Activated CD4-positive, CD25-positive, alpha-beta regulatory T cell treated with anti-CD3 and anti-CD28 coated beads, Interleukin-2, amount 50 U/mL, for 16 hours (primary cell): ENCODE measurements at places on chromosomes 6 and 20.
A peak's percentile ranks its signal among the peaks of the same experiment; 100 is the strongest.

GRCh38 chr6:106477146-106477545, 116.6 kb downstream of the CRYBG1 start:
- DNase-seq = no peak

GRCh38 chr20:47455133-47456040, 46.3 kb upstream of the NCOA3 start:
- no peak for DNase-seq

GRCh38 chr6:32868257-32868788, 14.3 kb downstream of the PSMB9 start:
- DNase-seq = peak; percentile 81

- DNase-seq = no peak
Observed at GRCh38 chr6:143755301-143755744, 77.6 kb downstream of the PHACTR2 start.

DNA sequence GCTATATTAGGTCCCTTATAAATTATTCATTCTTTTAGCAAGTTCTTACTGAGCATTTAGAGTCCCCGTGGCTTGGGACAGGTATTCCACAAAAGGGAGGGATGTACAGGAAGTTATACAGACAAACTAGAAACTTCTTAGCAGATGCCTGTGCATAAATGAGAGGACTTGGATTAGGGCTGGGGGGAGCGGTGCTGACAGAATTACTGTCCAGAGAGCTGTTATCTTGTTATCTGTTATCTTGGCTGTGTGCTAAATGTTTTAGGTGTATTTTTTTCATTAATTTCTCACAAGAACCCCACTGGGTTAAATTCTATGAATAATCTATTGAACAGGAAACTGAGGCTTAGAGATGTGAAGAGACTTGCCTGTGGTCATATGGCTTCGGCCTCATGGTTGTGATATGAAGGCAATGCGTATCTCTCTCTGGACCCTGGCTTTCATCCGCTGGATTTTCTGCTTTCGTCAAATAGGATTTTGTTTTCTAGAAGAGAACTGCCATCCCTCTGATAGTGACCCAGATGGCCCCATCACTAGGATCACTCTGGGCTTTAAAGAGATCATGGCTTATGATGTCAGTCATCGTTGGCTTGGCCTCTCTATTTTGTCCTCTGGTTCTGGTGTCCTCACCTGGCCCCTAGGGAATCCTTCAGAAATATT, 32.3 kb upstream of the RREB1 start:
- DNase-seq = no peak

DNA sequence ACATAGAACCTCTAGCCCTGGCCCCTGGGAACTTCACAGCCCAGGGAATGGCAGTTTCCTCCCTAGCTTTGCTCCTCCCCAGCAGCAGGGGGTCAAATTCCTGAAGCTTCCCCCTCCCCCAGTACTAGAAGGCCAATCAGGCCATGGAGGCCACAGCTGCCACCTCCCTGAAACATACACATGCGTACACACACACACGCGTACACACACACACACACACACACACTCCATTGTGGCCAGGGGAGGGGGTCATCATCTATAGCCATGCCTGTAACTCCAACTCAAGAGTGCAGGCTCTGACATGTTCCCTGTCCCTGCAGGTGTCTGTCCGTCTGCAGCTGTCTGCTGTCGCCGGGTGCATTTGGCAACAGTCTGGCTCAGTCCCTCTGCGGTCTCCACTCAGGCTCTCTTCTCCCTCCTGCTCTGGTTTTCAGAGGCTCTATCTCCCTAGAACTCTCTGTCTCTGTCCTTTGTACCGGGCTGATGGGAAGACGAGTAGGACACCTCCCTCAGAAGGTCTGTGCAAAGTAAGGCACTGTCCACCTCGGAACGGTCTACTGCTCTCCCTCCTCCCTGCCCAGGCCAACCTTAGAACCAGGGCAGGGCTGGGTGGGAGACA, 1.4 kb downstream of the LRFN2 start:
- DNase-seq = no peak

- no peak for DNase-seq
Observed at GRCh38 chr6:387293-387741, 4.2 kb upstream of the IRF4 start.

- no peak for DNase-seq
Observed at GRCh38 chr6:31008165-31008564, 2.1 kb upstream of the MUC22 start.

GRCh38 chr20:5886788-5887187, 63.5 kb downstream of the TRMT6 start:
- no peak for DNase-seq

DNA sequence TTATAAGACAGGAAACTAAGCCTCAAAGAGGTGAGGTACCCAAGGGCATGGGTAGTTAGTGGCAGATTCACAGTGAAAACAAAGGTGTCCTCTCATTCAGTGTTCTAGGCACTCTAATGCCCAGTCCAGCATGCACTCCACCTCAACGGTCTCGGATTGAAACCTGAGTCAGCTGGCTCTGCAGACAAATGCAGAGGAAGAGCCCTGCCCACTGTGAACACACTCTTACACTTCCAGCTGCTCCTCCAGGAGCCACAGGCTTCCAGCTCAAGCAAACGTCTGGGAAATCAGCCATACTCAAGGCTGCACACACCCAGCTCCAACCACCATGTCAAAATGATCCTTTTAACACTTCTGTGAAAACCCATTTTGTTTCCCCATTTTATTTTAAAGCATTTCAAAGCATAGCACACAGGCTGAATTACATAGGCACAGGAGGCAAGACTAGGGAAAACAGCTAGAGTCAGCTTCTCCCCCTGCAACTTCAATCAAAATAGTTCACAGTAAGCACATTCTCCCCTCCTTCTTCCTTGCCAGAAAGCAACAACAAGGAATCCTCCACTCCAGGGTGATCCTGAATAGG, 3.0 kb upstream of the IL17A start:
- no peak for DNase-seq

DNA sequence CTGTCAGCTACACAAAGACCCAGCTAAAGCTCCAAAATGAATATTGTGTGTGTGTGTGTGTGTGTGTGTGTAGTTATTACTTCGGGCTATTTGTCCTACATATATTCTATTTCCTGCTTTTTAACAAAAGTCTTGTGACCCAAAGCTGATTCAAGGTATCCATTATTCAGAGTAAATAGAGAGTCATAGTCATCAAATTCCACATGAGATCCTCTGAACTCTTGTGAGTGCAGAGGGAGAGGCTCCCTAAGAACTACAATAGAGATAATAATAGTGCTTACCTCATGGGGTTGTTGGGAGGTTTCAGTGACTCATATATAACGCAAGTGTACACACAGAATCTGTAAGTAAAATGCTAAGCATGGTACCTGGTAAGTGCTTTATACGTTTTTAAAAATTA, 95.6 kb upstream of the SHLD1 start:
- no peak for DNase-seq

- no peak for DNase-seq
Observed at GRCh38 chr20:42183147-42183546, 565.0 kb upstream of the CHD6 start.

- no peak for DNase-seq
Observed at GRCh38 chr6:148757944-148758480, 11.2 kb downstream of the UST start.

- DNase-seq = no peak
Observed at GRCh38 chr6:15431762-15432483, 186.1 kb downstream of the JARID2 start.

DNA sequence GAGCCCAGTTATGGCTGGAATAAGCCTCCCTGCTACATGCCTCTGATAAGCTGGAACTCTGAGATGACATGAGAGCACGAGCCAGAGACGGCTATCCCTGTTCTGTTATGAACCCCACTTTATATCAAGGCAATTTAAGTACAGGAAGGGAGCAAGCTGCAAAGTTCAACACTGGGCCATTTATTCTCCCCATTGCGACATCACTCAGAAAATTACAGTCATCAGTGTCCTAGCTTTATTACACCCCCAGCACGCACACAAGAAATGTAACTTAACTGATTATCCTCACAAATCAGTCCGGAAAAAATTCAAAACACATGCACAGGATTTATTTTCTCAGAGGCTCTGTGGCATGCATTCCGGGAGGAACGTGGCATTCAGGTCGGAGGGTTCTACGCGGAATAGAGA, 125.3 kb upstream of the SLC2A12 start:
- no peak for DNase-seq

- no peak for DNase-seq
Observed at GRCh38 chr6:397604-398003, 6.1 kb downstream of the IRF4 start.

- DNase-seq = no peak
Observed at GRCh38 chr20:17612287-17612991, 42.6 kb downstream of the DSTN start.

DNA sequence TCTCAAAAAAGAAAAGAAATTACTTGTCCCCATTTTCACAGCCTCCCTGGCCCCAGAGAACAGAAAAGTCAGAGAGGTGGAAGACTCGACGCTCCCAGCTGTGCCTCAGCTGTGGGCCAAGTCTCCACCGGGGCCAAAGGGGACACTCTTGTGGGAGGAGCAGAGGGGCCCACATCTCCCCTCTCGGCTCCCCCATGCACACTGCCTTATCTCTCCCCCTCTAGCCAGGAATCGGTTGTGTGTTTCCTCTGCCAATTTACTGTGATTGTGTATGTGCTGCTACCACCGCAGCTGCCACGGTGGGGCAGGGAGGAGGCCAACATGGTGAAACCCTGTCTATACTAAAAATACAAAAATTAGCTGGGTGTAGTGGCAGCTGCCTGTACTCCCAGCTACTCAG, 8.4 kb downstream of the TIAM2 start:
- DNase-seq = no peak

DNA sequence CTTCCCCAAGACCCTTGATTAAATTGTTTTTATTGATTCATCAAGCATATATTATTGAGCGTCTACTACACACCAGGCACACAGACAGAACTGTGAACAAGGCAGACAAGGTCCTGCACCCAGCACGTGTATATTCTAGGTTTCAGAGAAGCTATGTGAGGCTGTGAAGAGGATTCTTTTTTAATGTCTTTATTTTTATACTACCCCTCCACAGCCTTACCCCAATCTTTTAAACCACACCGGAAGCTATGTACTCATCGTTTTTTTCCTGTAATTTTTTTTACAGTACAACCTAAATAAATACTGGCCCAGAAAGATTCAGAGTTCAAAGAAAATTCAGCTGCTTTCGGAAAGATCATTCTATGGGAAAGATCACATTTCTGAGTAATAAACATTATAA, 10.0 kb downstream of the SGK1 start:
- DNase-seq = no peak

DNA sequence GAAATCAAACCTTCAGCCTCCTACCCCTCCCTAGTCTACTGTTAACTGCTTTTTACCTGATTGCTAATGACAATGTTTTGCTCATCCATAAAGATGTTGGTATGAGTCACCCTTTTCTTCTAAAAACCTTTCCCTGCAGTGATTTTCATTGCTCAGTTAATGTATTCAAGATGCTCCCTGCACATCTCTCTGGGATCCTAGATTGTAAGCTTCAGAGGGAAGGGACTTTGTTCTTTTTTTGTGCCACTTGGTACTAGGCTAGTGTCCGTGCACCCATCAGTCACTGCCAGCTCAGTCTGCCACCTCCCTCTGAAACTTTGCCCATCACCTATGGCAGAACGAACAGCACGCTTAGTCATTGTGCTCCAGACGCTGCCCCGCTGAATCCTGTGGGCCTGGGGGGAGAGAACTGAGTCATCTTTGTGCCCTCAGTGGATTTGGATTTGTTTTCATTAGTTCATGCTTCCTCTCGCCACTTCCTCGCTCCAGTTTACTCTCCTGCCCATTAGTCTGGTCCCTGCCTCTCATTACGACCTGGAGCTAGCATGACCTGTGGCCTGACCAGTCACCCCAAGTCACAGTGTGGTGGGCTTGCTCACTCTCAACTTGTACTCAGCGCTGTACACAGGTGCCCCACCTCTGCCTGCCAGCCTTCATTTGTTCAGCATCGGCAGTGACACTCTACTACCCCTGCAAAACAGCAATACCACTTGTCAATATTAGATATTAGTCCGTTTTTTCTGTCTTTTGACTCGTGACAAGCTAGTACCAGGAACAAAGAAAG, 78.0 kb upstream of the TMEM181 start:
- DNase-seq = no peak

- no peak for DNase-seq
Observed at GRCh38 chr6:76451926-76452709, 379.7 kb upstream of the IMPG1 start.

DNA sequence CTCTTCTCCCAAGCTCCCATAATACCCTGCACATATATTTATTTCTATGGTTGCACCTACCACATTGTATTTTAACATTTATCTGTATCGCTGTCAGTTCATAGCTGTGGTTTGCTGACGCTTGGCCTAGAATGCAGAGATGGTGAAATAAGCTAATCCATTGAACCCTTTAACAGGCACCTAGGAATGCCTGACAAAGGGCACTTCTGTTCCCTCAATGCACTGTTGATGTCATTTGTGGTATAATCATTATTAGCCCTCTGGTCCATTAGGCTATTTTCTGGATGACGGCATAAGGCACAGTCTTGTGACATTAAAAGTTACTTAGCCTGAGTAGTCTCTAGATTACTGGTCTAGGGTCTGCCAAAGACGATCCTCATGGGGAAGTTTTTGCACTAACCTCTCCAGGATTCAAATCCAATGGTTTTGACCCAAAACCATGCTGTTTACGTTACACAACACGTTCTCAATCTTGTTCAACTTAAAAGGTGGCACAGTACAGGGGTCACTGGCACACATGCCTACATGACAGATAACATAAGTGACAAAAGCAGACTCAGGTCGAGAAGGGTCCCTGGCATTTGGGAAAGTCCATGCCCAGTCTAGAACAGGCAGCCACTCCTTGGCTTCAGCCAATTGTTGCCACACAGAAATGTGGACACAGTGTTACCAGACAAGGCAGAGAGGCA, 2.1 kb upstream of the YWHAB start:
- DNase-seq = no peak

GRCh38 chr6:146028851-146029572, at the start of gene GRM1:
Gene GRM1 (plus strand): TSS chr6:146029062. CDS start chr6:146029518, 456 bp downstream.
- DNase-seq = no peak

GRCh38 chr6:157642736-157643135, 180.3 kb upstream of the SNX9 start:
- DNase-seq = no peak
